ENCODE measurements at places on chromosomes 6 and 20.

GRCh38 chr6:37482606-37483251, 17.0 kb downstream of the CCDC167 start:
- H3K4me1 ChIP-seq, result no peaks in the 10 kb centered on the region
- no peak for DNase-seq
- no peaks in the 10 kb centered on the region for H3K27me3 ChIP-seq
- no peak overlapping the region for H3K27ac ChIP-seq
- H3K36me3 ChIP-seq, result 0 out of 2 replicates have a peak, but pooled peaks cover 9% of the 10 kb centered on the region
- no peak overlapping the region for H3K4me3 ChIP-seq

- no peak overlapping the region for H3K4me3 ChIP-seq
- H3K36me3 ChIP-seq, result no peaks in the 10 kb centered on the region
- H3K27me3 ChIP-seq, result no peaks in the 10 kb centered on the region
- H3K4me1 ChIP-seq, result no peaks in the 10 kb centered on the region
Measured at GRCh38 chr6:160667639-160668481, 3.8 kb upstream of the LPA start.

- H3K4me3 ChIP-seq, result no peak overlapping the region
- H3K36me3 ChIP-seq, result no peaks in the 10 kb centered on the region
- no peak for DNase-seq
- H3K27me3 ChIP-seq, result no peaks in the 10 kb centered on the region
- H3K27ac ChIP-seq, result no peak overlapping the region
Measured at GRCh38 chr20:32661820-32662528, 11.8 kb downstream of the C20orf203 start.

GRCh38 chr20:38337561-38338140, 8.6 kb upstream of the LBP start:
- H3K4me3 ChIP-seq, result no peak overlapping the region
- no peaks in the 10 kb centered on the region for H3K4me1 ChIP-seq
- no peaks in the 10 kb centered on the region for H3K36me3 ChIP-seq
- H3K27me3 ChIP-seq, result peaks cover 48% of the 10 kb centered on the region
- DNase-seq, result peak; percentile 60

- no peaks in the 10 kb centered on the region for H3K4me1 ChIP-seq
- H3K27me3 ChIP-seq, result no peaks in the 10 kb centered on the region
- no peaks in the 10 kb centered on the region for H3K36me3 ChIP-seq
- no peak overlapping the region for H3K27ac ChIP-seq
- no peak overlapping the region for H3K4me3 ChIP-seq
Measured at GRCh38 chr20:21228511-21228910, 74.6 kb upstream of the XRN2 start.

DNA sequence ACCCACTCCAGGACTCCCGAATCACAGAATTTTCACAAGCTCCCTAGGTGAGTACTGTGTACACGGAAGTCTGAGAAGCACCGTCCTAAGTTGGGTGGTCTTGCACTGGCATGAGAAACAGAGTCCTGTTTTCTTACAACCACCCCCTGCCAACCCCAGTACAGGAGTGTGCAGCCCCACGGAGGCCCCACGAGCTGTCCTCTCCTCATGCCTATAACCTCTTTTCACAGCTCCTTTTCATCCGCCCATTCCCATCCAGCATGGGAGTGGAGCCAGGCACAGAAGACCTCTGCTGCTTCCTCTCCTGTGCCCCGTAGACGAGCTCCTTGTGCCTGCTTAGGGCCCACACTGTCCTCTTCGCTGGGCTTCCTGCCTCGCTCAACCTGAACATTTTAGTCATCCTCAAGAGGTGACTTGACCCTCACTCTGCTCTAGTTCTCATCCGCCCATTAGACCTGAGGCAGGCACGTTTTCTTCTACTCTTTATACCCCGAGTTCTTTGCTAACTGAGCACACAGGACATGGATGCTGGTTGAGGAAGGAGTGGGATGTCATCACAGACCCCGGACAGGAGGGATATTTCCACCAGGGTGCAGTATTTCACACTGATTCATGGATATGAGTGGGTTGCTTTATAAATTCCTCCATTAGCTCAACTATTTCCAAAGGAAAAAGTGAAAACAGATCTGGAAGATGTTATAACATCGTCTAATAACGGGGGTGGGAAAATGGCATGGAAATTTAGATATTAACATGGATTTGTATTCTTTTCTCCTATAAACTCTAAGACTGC, 160.5 kb downstream of the TTLL2 start:
- H3K27ac ChIP-seq, result no peak overlapping the region
- no peak for DNase-seq
- H3K4me1 ChIP-seq, result no peaks in the 10 kb centered on the region
- H3K27me3 ChIP-seq, result peaks cover 70% of the 10 kb centered on the region
- no peaks in the 10 kb centered on the region for H3K36me3 ChIP-seq

DNA sequence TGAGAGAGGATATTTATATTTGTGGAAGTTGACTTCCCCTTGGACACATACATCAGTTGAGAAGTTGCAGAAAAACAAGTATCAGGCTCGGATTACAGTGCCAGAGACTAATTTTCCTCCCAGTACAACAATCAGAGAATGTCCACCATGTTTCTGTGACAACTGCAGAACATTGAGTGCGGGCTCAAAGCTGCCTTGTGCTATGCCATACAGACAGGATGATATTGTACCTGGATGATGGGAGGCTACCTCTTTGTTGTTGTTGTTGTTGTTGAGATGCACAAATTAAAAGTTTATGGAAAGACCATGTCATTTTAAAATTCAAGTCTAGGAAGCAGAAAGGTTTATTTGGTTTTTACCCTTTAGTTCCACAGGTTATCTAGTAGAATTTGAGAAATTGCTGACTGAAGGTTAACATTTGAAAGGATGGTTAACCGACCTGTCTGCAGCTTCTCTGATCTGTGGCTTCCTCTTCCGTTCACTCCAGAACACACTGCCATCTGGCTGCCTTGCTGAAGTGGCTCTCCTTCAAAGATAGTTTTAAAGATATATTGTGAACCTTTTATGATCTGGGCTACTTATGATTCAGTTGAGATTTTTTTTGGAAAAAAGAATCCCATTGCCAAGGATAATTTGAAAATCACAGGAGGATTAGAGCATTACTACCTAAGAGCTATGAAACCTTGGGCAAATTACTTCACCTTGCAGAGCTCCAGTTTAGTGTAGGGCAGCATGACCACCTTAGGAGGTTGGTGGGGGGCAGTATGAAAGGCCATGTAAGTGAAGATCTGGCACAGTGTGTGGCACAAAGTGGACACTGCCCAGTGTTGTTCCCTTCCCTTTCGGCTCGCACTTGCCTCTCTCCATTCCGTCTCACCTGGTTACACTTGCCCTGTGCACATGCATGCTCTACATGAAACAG, 15.9 kb downstream of the TMEM200A start:
- H3K4me1 ChIP-seq, result no peaks in the 10 kb centered on the region
- DNase-seq, result no peak
- no peaks in the 10 kb centered on the region for H3K27me3 ChIP-seq
- no peak overlapping the region for H3K4me3 ChIP-seq

DNA sequence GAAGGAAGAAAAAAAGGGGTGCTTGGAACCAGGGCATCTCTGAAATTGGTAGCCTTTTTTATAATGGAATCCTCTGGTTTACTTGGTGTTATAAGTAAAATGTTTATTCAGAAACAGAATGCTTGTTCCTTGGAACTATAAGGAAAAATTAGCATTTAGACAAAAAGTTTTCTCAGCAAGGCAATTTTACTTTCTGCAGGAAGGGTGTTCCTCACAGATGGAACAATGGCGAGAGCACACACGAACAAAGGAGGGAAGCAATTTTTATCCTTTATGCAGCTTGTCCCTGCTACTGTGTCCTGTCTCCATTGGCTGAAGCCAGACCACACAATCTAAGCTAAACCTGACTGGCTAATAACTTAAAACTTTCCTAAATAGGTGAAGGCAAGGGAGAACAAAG, 22.7 kb upstream of the FANCE start:
- H3K27me3 ChIP-seq, result no peaks in the 10 kb centered on the region
- no peak for DNase-seq
- H3K4me3 ChIP-seq, result no peak overlapping the region
- H3K36me3 ChIP-seq, result no peaks in the 10 kb centered on the region

- 0 out of 2 replicates have a peak, but pooled peaks cover 6% of the 10 kb centered on the region for H3K36me3 ChIP-seq
- peaks cover 33% of the 10 kb centered on the region for H3K4me1 ChIP-seq
- no peaks in the 10 kb centered on the region for H3K27me3 ChIP-seq
- peak overlapping the region; percentile 96 for H3K4me3 ChIP-seq
- peak overlapping the region; percentile 86 for H3K27ac ChIP-seq
Measured at GRCh38 chr6:87702589-87702945, 534 bp upstream of the AKIRIN2 start.

- no peaks in the 10 kb centered on the region for H3K36me3 ChIP-seq
- H3K4me1 ChIP-seq, result no peaks in the 10 kb centered on the region
- DNase-seq, result no peak
- no peak overlapping the region for H3K27ac ChIP-seq
- H3K27me3 ChIP-seq, result no peaks in the 10 kb centered on the region
Measured at GRCh38 chr6:16413399-16413798, 175.0 kb downstream of the GMPR start.

- H3K27ac ChIP-seq, result no peak overlapping the region
- H3K36me3 ChIP-seq, result no peaks in the 10 kb centered on the region
- no peak overlapping the region for H3K4me3 ChIP-seq
- no peaks in the 10 kb centered on the region for H3K4me1 ChIP-seq
- no peaks in the 10 kb centered on the region for H3K27me3 ChIP-seq
Measured at GRCh38 chr6:135382182-135382628, 115.3 kb downstream of the AHI1 start.

GRCh38 chr6:13535306-13535705, 39.1 kb upstream of the SIRT5 start:
- DNase-seq, result no peak
- no peaks in the 10 kb centered on the region for H3K36me3 ChIP-seq
- H3K27ac ChIP-seq, result no peak overlapping the region
- H3K4me3 ChIP-seq, result no peak overlapping the region

- DNase-seq, result no peak
- peak overlapping the region; percentile 20 for H3K27ac ChIP-seq
- peak overlapping the region; percentile 90 for H3K4me3 ChIP-seq
- H3K4me1 ChIP-seq, result peaks cover 47% of the 10 kb centered on the region
- no peaks in the 10 kb centered on the region for H3K27me3 ChIP-seq
Measured at GRCh38 chr6:110878751-110879522, 4.4 kb downstream of the AMD1 start.

DNA sequence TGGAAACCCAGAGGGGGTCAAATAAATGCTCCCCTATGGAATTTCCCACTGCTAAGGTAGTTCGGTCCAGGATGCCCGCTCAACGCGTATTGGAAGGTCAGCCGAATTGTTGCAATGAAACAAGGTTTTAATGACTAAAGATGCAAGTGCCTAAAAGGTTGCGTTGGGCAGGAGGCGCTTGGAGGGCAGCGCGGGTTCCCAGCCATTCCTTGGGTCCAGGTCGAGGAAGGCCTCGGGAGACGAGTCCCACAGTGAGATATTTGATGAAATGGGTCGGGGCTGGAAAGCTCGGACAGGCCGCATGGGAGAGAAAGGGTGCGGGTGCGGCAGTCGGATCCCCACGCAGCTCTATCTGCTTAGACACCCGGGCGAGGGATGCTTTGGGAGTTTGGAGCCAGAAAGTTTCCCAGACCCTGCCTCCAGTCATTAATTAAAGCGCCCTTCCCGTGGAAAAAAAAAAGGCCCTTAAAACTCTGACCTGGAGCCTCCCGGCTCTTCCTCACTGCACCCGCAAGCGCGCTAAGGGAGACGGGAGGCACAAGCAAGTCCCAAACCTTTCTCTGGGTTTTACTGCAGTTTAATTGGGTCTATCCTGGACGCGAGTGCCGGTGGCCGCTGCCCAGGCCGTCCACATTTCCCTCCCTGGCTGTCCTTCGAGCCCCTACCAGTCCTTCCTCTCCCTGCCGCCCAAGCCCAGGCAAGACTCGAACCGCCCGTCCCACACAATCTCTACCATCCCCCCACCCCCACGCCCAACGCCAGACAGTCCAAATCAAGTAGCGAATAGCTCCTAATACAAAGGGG, 24.2 kb downstream of the TFAP2A start:
- no peaks in the 10 kb centered on the region for H3K4me1 ChIP-seq
- H3K36me3 ChIP-seq, result no peaks in the 10 kb centered on the region
- H3K4me3 ChIP-seq, result no peak overlapping the region
- no peaks in the 10 kb centered on the region for H3K27me3 ChIP-seq

DNA sequence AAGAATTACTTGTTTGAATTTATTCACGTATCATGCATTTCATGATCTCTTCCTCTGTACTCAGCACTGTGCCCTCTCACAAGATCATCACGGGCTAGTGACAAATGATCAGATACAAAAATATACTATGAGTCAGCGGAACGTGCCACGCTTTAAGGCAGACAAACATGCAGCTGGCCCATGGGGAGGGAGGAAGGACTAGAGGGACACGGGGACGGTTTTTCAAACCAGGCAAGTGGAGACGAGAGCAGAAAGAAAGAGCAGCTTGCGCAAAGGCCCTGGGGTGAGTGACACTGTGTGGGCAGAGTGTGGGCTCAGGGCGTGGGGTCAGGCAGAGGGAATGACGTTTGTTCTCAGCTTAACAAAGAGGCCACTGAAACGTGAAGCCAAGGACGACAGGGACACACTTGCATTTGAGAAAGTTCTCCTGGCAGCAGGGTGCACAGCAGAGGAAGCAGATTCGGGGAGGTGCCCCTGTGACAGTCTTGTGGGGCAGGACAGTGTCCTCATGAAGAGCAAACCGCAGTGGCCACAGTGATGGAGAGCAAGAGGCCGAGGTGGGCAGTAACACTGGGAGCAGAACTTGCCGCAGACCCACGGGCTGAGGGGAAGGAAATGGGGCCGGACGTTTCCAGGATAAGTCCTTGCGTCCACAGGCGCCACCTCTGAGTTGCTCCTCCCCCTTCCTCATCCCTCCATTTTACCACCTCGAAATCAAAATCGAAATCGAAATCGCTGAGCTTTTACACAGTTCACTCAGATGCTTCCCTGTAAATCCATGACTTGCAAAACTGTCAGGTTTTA, 6.9 kb upstream of the RPS6KA2 start:
- H3K27me3 ChIP-seq, result peaks cover 6% of the 10 kb centered on the region
- DNase-seq, result no peak
- no peak overlapping the region for H3K4me3 ChIP-seq
- peaks cover 2% of the 10 kb centered on the region for H3K4me1 ChIP-seq
- no peaks in the 10 kb centered on the region for H3K36me3 ChIP-seq

GRCh38 chr6:135222623-135223022, 41.5 kb downstream of the MYB start:
- H3K27ac ChIP-seq, result no peak overlapping the region
- no peaks in the 10 kb centered on the region for H3K27me3 ChIP-seq
- H3K4me3 ChIP-seq, result no peak overlapping the region
- DNase-seq, result no peak
- no peaks in the 10 kb centered on the region for H3K36me3 ChIP-seq

DNA sequence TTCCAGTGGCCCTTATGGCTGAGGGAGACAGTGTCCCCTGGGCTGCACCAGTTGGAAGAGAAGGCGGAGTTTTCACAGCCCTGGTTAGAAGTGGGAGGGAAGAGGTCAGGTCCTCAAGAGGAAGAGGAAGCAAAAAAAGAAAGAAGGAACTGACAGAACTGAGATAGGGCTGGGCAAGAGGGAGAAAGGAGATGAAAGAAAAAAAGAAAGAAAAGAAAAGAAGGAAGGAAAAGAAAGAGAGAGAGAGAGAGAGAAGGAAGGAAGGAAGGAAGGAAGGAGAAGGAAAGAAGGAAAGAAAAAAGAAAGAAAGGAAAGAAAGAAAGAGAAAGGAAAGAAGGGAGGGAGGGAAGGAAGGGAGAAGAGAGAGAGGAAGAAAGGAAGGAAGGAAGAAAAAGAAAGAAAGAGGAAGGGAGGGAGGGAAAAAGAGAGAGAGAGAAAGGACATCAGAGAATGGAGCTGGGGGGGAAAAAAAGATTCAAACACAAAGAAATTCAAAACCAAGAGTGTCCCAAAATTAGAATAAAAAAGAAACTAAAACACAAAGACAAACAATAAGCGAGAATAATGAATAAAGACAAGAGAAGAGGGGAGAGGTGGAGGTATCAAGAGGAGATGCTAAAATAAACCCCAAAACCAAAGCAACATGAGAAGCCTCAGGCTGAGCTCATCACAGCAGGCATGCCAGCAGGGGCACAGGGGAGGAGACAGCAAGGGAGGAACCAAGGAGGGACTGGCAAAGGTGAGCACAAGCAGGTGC, 5.3 kb upstream of the FUCA2 start:
- H3K36me3 ChIP-seq, result no peaks in the 10 kb centered on the region
- H3K4me3 ChIP-seq, result no peak overlapping the region
- no peaks in the 10 kb centered on the region for H3K27me3 ChIP-seq
- no peak for DNase-seq
- no peak overlapping the region for H3K27ac ChIP-seq

Measured in PC-9 (cell line).